ENCODE measurements at places on chromosomes 16 and 17. TPM values are rescaled to one million over a fixed set of nuclear protein-coding genes. Genes with fewer than 3 reads are reported as not detected.
A peak's percentile ranks its signal among the peaks of the same experiment; 100 is the strongest.

DNA sequence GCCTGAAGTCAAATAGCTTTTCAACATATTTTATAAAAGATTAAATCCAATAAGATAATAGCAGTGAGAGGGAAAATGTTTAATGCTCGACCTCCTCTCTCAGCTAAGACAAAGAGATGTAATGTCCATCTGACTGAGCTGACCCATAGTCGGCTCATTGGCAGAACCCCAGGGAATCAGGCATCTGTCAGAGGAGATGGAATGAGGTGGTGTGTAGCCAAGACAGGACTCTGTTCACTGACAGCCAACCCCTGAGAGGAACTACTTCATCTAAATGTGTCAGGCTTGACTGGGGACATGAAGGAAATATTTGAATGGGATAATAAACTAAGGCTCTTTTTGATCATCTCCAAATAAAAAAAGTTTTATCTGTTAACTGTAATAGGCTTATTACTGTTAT is 188.0 kb downstream of the CDH11 start:
- H3K4me1 ChIP-seq = no peaks in the 10 kb centered on the region
- no peak overlapping the region for H3K4me3 ChIP-seq
- no peaks in the 10 kb centered on the region for H3K27me3 ChIP-seq
- no peak for DNase-seq
- no peaks in the 10 kb centered on the region for H3K36me3 ChIP-seq
- no peak overlapping the region for H3K27ac ChIP-seq

GRCh38 chr16:48963901-48964615 is 317.6 kb downstream of the CBLN1 start:
- no peaks in the 10 kb centered on the region for H3K27me3 ChIP-seq
- H3K4me3 ChIP-seq = no peak overlapping the region
- no peaks in the 10 kb centered on the region for H3K36me3 ChIP-seq
- peak overlapping the region; percentile 82 for H3K27ac ChIP-seq
- peaks cover 8% of the 10 kb centered on the region for H3K4me1 ChIP-seq

- H3K36me3 ChIP-seq = no peaks in the 10 kb centered on the region
- H3K4me1 ChIP-seq = no peaks in the 10 kb centered on the region
- no peak for DNase-seq
These were observed 23.9 kb downstream of the GPR139 start for GRCh38 chr16:20049831-20050230.

DNA sequence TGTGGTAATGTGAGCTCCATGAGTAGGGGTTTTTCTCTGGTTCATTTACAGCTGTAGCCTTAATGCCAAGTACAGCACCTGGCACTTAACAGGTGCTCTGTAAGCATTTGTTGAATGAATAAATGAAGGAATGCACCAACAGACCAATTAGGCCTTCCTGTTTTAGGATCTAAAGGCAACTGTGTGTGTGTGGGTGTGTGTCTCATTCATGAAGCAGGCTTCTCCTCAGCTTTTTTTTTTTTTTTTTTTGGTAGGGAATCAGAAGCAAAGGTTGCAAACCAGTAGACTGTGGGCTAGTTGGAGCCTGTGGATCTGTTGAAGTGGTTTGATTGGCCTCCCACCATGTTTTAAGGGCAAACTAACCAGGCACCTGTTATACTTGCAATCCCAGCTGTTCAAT is 48.1 kb downstream of the HS3ST2 start:
- DNase-seq = no peak
- no peaks in the 10 kb centered on the region for H3K4me1 ChIP-seq
- H3K27ac ChIP-seq = no peak overlapping the region
- H3K4me3 ChIP-seq = no peak overlapping the region

The TBC1D3K gene
- total RNA-seq = 1.5 TPM

The SEPTIN1 gene
- total RNA-seq = 1.7 TPM

The PRM1 gene
- total RNA-seq = not detected
